ENCODE measurements at places on chromosomes 12 and 14.

DNA sequence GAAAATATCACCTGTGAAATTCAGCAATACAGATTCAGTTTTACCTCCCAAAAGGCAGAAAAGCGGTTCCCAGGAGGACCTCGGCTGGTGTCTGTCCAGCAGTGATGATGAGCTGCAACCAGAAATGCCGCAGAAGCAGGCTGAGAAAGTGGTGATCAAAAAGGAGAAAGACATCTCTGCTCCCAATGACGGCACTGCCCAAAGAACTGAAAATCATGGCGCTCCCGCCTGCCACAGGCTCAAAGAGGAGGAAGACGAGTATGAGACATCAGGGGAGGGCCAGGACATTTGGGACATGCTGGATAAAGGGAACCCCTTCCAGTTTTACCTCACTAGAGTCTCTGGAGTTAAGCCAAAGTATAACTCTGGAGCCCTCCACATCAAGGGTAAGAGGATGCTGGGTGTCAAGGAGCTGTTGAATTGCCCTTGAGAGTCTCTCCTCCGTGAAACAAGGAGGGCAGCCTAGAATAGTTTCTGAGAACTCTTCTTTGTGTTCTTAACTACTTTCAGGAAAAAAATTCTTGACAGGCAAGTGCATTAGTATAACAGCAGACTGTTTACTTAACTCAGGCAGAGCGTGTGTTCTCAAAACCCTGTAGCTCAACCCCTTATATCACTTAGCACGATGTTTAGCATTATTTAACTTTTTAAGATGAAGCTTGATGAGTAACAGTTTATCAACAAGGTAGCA lies 7.7 kb downstream of the TDP1 start:
- no peak for DNase-seq

DNA sequence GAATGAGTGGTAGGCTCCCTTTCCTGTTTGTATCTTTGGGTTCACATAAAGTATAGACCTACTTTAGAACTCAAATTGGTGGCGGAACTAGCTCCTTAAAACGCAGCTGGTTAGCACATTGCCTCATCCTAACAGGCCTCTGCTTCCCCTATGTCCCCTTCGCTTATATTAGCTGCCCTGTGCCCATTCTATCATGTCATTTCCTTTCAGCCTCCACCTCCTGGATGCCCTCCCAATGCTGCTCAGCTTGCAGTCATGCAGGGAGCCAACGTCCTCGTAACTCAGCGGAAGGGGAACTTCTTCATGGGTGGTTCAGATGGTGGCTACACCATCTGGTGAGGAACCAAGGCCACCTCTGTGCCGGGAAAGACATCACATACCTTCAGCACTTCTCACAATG lies 3.5 kb downstream of the DAZAP2 start:
- no peak for DNase-seq

DNA sequence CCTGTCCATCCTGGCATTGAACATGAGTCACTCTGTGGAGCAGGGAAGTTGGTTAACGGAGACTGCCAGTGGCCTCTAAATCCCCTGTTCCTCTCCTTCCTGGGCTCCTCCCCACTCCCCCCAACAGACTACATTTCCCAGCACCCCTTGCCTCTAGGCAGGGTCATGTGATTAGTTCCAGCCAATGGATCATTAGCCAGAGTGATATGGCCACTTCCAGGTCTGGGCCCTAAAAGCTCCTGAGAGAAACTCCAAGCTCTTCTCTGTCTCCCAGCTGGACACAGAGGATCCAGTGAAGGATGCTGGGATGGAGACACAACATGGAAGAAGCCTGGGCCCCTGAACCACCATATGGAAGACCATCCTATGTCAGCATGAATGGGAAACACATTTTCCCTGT lies 54.4 kb upstream of the RFLNA start:
- DNase-seq: no peak

GRCh38 chr12:32105986-32106516 lies 596 bp upstream of the BICD1 start:
- DNase-seq: no peak

DNA sequence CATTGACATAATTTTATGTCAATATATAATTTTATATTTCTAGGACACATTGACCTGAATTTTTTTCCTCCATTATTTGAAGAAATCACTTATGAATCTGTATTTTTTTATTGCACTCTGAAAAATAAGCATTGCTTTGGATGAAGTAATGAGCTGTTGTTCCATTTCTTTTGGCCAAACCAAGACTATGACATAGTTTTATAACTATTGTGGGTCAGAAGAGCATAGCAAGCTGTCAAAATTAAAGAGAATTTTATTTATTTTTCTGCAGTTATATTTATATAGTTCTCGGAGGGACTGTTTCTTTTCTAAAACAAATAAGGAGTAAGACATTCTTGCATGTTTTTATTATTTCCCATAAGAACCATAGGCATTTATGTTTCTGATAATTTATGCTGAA lies 8.5 kb downstream of the C12orf75 start:
- DNase-seq: no peak

DNA sequence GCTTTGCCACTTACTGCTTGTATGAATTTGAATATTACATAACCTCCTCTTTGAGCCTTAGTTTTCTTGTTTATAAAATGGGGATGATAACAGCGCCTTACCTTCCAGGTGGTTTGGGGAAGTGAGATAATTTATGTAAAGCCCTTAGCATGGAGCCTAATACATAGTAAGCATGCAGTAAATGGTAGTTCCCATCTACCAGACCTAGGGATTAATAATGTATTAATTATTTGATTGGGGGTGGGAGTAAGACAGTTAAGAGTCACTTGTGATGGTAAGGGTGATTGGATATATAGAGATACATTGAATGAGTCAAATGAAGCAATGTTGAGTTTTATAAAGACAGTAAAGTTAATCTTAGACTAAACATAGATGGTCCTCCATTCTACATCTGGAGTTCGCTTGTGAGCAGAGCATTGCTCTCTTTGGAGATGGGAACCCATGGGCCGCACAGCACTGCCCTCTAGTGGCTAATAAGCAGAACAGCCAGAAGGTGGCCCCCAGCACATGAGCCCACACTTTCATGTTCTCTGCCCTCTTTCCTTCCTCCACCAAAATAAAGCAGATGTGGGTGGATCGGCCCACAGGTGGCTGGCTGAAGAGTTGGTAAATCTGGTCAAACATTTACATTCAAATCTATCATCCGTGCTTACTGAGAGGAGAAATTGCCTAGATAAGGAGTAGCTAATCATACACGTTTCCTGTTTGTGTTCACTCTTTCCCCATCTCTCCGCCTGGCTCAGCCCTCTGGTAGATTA lies 26.5 kb upstream of the TAMALIN start:
- peak; percentile 61 for DNase-seq

DNA sequence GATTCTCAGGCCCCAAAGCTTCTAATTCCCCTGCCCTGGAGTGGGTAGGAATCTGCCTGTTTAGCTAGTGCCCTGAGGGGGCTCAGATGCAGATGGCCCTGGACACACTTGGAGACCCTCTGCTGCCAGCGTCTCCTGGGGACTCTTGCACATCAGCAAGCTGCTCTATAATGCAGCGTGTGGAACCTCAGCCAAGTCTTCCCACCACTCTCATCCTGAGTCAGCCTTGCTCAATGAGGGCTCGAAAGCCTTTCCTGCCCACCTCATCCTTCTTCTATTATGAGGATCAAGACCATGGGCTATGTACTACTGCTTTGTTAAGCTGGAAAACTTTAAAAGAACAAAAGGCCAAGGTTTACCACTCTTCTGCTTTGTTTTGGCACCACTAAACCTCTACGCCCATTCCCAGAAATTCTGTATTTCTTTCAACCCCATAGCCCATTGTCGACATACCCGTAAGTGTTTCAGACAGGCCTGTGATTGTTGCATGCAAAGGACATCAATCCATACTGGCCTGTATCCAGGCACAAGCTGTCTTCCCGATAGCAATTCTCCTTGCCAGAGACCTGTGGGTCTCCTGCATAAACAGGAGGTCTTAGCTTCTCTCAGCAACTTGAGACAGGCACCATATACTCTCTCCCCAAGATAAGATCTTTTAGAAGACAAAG lies 246.9 kb downstream of the DPF3 start:
- DNase-seq: no peak

- no peak for DNase-seq
Observed at GRCh38 chr12:14442221-14442881, 76.9 kb downstream of the ATF7IP start.

GRCh38 chr14:51165415-51165814 lies 70.5 kb upstream of the TRIM9 start:
- no peak for DNase-seq

- peak; percentile 77 for DNase-seq
Observed at GRCh38 chr12:114684098-114684869, at the start of gene TBX3. TBX3 (minus strand) TSS chr12:114684175; CDS start chr12:114683200, 975 bp downstream.

- peak; percentile 12 for DNase-seq
Observed at GRCh38 chr12:12081836-12082497, 11.2 kb downstream of the BCL2L14 start.

GRCh38 chr14:77561881-77562280 lies 54.6 kb downstream of the SPTLC2 start:
- DNase-seq: no peak

Measured in endothelial cell (in vitro differentiated cells).